NCI-H1436 treated with DMSO at 0.1 percent for 48 hours (cell line): ENCODE measurements at places on chromosomes 12 and 14.
A peak's percentile ranks its signal among the peaks of the same experiment; 100 is the strongest.

GRCh38 chr14:75429562-75429961, 1.7 kb downstream of the JDP2 start:
- DNase-seq = no peak

- DNase-seq = no peak
Measured at GRCh38 chr12:68042212-68042699, 53.0 kb downstream of the IFNG-AS1 start.

DNA sequence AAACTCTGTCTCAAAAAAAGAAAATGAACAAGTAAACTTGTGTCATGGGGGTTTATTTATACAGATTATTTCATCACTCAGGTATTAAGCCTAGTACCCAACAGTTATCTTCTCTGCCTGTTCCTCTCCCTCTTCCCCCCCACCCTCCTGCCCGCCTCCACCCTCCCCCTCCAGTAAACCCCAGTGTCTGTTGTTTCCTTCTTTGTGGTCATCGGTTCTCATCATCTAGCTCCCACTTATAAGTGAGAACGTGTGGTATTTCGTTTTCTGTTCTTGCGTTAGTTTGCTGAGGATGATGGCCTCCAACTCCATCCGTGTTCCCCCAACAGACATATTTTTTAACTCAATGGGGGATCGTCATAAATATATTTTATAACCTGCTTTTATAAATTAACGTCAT, 12.3 kb downstream of the IL31 start:
- DNase-seq = no peak

DNA sequence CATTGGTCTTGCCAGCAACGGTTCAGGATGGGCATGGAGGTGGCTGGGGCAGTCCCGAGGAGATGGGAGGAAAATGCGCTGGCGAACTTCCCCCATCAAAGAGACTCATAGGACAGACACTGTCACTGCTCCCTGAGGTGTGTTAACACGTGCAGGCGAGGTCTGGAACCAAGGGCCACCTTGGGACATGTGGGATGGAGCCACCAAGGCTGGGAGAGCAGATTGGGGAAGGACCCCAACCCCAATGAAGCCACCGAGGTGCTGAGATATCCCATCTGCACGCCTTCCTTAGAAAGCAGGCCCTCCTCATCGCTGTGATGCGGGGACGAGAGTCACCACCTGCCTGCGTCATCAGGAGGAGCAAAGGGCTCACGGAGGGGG, 16.9 kb upstream of the BEGAIN start:
- DNase-seq = no peak

DNA sequence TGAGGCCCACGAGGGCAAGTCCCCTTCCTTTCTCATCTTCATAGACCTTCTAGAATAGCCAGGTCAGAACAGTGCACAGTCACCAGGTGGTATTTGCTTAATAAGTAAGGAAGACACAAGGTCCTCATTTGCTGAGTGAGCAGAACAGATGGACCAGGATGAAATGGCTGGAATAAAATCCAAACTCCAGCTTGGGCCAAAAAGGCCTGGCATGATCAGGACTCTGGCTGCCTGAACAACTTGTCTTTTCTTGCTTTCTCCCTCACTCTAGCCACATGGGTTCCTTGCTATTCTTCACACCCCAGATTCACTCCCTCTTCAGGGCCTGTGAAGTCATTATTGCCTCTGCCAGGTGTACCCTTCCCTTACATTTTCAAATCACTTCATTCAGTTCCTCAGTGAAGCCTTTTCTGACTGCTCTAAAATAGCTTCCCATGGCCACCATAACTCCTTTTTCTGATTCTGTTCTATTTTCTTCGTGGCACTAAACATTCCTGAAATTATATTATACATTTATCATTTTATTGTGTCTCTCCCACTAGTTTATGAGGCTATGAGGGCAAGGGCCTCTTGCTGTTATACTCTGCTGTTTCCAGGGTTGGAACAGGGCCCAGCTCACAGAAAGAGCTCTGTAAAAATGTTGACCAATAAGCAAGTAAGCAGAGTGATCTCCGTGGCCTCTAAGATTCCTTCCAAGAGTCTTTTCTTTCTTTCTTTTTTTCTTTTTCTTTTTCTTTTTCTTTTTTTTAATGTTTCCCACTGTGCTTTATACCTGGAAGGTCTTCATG, 150.8 kb downstream of the TTC8 start:
- no peak for DNase-seq

DNA sequence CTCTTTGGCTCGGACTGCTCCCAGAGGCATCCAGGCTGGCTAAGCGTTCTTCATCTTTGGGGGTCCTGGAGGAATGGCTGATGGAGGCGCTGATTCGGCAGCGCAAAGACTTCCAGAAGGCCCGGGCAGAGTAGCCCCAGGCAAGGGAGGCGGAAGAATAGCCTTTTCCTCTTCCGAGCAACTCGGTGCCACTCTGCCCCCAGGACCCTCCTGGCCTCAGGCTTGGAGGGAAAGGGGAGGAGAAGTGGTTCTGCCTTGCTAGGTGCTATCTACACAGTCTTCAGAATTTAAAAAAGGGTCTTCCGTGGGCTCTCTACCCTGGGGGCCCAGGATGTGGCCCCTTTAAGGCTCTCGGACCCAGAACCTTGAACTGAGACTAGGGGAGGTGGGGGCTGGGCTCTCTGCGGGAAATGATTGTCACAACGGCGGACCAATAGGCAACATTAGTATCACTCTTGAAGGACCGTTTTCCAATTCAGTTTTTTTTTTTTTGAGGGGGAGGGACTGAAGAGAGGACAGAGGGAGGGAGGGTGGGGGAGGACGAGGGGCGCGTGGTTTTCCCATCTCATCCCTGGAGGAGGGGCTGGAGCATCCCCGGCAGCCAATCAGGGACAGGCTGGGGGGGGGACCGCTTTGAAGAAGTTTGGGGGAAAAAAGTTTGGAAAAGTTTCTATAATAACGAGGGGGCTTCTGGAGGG, at the start of gene NFATC4:
Gene NFATC4, plus strand, starts transcription at position 671 of the 698 bp plus-strand sequence. CDS start 157 bp downstream, outside the sequence.
- peak; percentile 76 for DNase-seq
